ENCODE measurements at places on chromosomes 16 and 17. TPM values are rescaled to one million over a fixed set of nuclear protein-coding genes. Genes with fewer than 3 reads are reported as not detected.
A peak's percentile ranks its signal among the peaks of the same experiment; 100 is the strongest.

The CA5A gene
- total RNA-seq = not detected

- peaks cover 22% of the 10 kb centered on the region for H3K4me1 ChIP-seq
- no peak for DNase-seq
- H3K27ac ChIP-seq = no peak overlapping the region
- H3K27me3 ChIP-seq = no peaks in the 10 kb centered on the region
Measured at GRCh38 chr17:32143527-32143870, 1.2 kb downstream of the RHOT1 start.

The NOMO2 gene
- 57.0 TPM for total RNA-seq

- DNase-seq = no peak
- no peaks in the 10 kb centered on the region for H3K36me3 ChIP-seq
- H3K27me3 ChIP-seq = no peaks in the 10 kb centered on the region
- H3K4me1 ChIP-seq = no peaks in the 10 kb centered on the region
Measured at GRCh38 chr17:82812058-82812457, 27.8 kb downstream of the ZNF750 start.

DNA sequence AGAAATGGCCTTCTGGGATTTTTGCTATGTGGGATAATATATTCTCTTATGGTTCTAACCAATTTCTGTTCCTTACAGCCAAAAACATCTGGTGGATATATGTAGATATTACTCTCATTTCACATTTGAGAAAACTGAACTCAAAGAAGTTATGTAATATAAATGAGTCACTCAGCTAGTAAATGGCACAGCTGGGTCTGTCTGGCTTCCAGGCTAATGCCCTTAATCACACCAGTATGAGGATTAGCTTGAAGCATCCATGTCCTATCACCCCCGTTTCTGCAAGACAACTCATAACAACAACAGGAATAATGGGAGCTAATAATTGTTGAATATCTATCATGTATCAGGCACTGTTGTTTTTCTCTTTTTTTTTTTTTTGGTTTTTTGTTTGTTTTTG lies 34.4 kb upstream of the USP7 start:
- H3K4me3 ChIP-seq = no peak overlapping the region
- H3K27me3 ChIP-seq = no peaks in the 10 kb centered on the region
- H3K27ac ChIP-seq = no peak overlapping the region
- peaks cover 4% of the 10 kb centered on the region for H3K4me1 ChIP-seq

GRCh38 chr17:51000835-51001638 lies 119.6 kb downstream of the SPAG9 start:
- no peaks in the 10 kb centered on the region for H3K27me3 ChIP-seq
- H3K4me1 ChIP-seq = no peaks in the 10 kb centered on the region
- no peak overlapping the region for H3K27ac ChIP-seq
- no peak for DNase-seq
- no peak overlapping the region for H3K4me3 ChIP-seq

DNA sequence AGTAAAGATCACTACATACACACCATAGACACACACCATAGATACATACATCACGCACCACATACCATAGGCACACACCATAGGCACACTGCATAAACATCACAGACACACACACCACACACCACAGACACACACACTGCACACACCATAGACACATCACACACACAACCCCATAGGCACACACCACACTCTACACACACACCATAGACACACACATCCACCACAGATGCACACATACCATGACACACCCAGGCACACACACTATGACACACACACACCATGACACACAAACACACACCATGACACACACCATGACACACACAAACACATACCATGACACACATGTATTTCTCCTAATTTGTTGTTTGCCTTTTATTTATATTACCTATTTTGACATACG lies 14.1 kb downstream of the TBC1D16 start:
- peaks cover 3% of the 10 kb centered on the region for H3K4me1 ChIP-seq
- no peaks in the 10 kb centered on the region for H3K27me3 ChIP-seq
- no peaks in the 10 kb centered on the region for H3K36me3 ChIP-seq
- H3K4me3 ChIP-seq = no peak overlapping the region
- no peak overlapping the region for H3K27ac ChIP-seq
- DNase-seq = no peak

- H3K4me1 ChIP-seq = no peaks in the 10 kb centered on the region
- H3K27ac ChIP-seq = no peak overlapping the region
- no peaks in the 10 kb centered on the region for H3K27me3 ChIP-seq
- no peak for DNase-seq
Measured at GRCh38 chr17:77999413-78000173, 41.1 kb downstream of the TNRC6C start.

- no peak for DNase-seq
- H3K4me1 ChIP-seq = no peaks in the 10 kb centered on the region
- no peaks in the 10 kb centered on the region for H3K36me3 ChIP-seq
- H3K27ac ChIP-seq = no peak overlapping the region
- H3K27me3 ChIP-seq = no peaks in the 10 kb centered on the region
- H3K4me3 ChIP-seq = no peak overlapping the region
Measured at GRCh38 chr16:10852286-10852685, 24.7 kb upstream of the CIITA start.

- DNase-seq = no peak
- H3K27ac ChIP-seq = no peak overlapping the region
- H3K4me3 ChIP-seq = no peak overlapping the region
- no peaks in the 10 kb centered on the region for H3K27me3 ChIP-seq
- no peaks in the 10 kb centered on the region for H3K36me3 ChIP-seq
Measured at GRCh38 chr17:59550703-59551102, 14.7 kb upstream of the DHX40 start.

The CA4 gene
- 2.5 TPM for total RNA-seq

DNA sequence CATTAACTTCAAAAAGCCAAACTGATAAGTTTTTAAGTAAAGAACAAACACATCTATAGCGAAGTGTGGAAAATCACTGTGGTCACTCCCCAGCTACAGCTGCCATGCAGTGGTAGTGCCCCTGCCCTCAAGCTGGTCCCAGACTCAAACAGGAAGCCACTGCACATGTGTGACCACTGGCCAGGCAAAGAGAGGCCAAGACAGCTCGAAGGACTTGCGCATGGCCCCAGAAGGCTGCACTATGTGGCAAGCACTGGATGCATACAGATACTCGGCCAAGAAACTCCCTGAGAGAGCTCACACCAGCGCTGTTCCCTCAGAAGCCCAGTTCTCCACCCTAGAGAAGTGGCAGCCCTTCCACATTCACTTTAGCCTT lies 82.4 kb downstream of the ANKRD11 start:
- no peak overlapping the region for H3K4me3 ChIP-seq
- no peaks in the 10 kb centered on the region for H3K27me3 ChIP-seq
- H3K4me1 ChIP-seq = peaks cover 40% of the 10 kb centered on the region
- H3K27ac ChIP-seq = no peak overlapping the region
- peak; percentile 50 for DNase-seq

The WDR90 gene
- total RNA-seq = 155 TPM

The CHRNE gene
- 2.6 TPM for total RNA-seq

- H3K4me1 ChIP-seq = no peaks in the 10 kb centered on the region
- H3K36me3 ChIP-seq = no peaks in the 10 kb centered on the region
- H3K27ac ChIP-seq = no peak overlapping the region
- no peaks in the 10 kb centered on the region for H3K27me3 ChIP-seq
Measured at GRCh38 chr16:77406680-77407079, 28.2 kb downstream of the ADAMTS18 start.

The SYNGR3 gene
- total RNA-seq = 20.9 TPM

The TEKT1 gene
- total RNA-seq = 7.0 TPM

The PIRT gene
- 0.08 TPM for total RNA-seq

DNA sequence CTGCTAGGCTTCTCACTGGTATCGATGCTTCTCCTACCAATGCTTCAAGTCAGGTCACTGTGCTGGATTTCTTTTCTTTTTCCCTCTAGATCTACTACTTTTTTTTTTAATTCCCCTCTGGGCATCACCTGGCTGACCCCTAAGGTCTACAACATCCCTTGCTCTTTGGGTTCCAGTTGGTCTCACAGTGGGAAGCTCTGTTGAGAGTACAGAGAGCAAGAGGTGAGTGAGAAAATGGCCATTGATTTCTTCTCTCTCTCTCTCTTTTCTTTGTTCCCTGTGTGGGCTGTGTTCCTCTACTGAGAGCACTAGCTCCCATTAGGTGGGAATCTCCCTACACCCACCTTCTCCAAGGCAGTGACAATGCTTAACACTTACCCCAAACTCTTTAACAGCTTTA lies 413.4 kb downstream of the KCNJ2 start:
- H3K36me3 ChIP-seq = no peaks in the 10 kb centered on the region
- no peak overlapping the region for H3K4me3 ChIP-seq
- H3K27ac ChIP-seq = no peak overlapping the region
- no peaks in the 10 kb centered on the region for H3K4me1 ChIP-seq
- H3K27me3 ChIP-seq = no peaks in the 10 kb centered on the region
- no peak for DNase-seq

The PMM2 gene
- 25.8 TPM for total RNA-seq

The CRHR1 gene
- total RNA-seq = 1.9 TPM

DNA sequence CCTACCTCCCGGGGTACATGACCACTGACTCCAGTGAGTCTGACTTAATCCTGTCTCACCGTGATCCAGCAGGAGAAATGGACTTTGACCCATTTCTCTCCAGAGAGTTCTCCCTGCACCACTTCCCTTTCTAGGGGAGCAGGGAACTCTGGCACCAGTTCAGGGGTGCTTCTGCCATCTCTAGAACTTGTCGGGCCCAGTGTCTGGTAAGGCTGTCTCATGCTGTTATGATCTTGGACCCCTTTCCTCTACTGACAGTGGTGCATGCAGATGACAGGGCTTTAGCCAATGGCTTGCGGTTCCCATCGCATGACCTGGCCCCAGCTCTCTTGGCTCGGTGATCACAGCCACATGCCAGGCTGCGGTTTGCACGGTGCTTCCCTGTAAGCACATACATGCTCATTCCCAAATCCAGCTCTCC lies 62.0 kb downstream of the SLC39A11 start:
- H3K4me3 ChIP-seq = no peak overlapping the region
- no peaks in the 10 kb centered on the region for H3K36me3 ChIP-seq
- H3K27me3 ChIP-seq = no peaks in the 10 kb centered on the region
- DNase-seq = no peak

DNA sequence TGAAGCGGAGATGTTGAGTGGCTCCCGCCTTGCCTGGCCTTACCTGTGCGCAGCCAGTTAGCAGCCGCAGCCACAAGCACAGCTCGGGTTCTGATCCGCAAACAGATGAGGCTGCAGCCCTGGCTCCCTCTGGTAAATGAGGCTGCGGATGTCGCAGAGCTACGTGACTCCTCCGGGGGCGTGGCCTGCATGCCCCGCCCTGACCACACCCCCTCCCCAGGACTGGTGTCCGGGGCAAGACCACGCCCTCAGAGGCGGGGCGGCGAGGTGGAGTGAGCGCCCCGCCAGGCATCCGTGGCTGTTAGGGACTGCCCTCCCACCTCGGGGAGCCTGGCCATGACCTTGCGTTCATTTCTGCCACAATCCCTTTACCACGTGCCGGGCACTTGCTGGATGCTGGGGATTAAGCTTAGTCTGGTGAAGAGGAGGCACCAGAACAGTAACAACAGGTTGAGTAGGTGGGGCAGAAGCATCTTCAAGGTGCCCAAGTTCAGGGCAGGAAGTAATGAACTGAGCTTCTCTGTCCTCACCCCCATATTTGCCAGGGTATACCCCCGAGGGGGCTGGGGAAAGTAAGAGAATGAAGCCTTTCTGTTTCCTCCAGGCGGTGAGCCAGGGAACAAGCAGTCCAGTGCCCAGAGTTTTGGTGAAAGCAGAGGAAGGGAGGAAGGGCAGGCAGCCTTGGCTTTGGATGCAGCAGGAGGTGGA lies at the start of gene ALDOC:
ALDOC (minus strand) TSS at position 138 of the 708 bp plus-strand sequence. CDS start 1,363 bp downstream, outside the sequence.
- H3K27ac ChIP-seq = no peak within 1 kb of the TSS
- H3K4me3 ChIP-seq = peak within 1 kb of the TSS; percentile 36
- peak; percentile 98 for DNase-seq
- no peaks in the 10 kb centered on the region for H3K27me3 ChIP-seq
- H3K4me1 ChIP-seq = peaks cover 15% of the 10 kb centered on the region

- H3K4me3 ChIP-seq = no peak overlapping the region
- no peak overlapping the region for H3K27ac ChIP-seq
- no peak for DNase-seq
- H3K36me3 ChIP-seq = no peaks in the 10 kb centered on the region
- H3K27me3 ChIP-seq = no peaks in the 10 kb centered on the region
Measured at GRCh38 chr16:751152-752006, 9.2 kb upstream of the MSLN start.

GRCh38 chr16:67931712-67932461 lies at the start of gene CTRL:
CTRL (minus strand) TSS chr16:67931862; CDS start chr16:67931852, 10 bp downstream.
- no peaks in the 10 kb centered on the region for H3K36me3 ChIP-seq
- H3K27me3 ChIP-seq = no peaks in the 10 kb centered on the region
- no peak for DNase-seq
- no peak within 1 kb of the TSS for H3K4me3 ChIP-seq
- H3K4me1 ChIP-seq = peaks cover 21% of the 10 kb centered on the region

- no peaks in the 10 kb centered on the region for H3K36me3 ChIP-seq
- H3K4me1 ChIP-seq = no peaks in the 10 kb centered on the region
- no peak overlapping the region for H3K4me3 ChIP-seq
- H3K27ac ChIP-seq = no peak overlapping the region
- no peak for DNase-seq
Measured at GRCh38 chr16:76956841-76957240, 234.1 kb upstream of the MON1B start.

- H3K36me3 ChIP-seq = no peaks in the 10 kb centered on the region
- no peaks in the 10 kb centered on the region for H3K27me3 ChIP-seq
- no peaks in the 10 kb centered on the region for H3K4me1 ChIP-seq
- DNase-seq = no peak
- no peak overlapping the region for H3K4me3 ChIP-seq
Measured at GRCh38 chr16:62610291-62610690, 574.1 kb upstream of the CDH8 start.

The CTRB2 gene
- 1.1 TPM for total RNA-seq

GRCh38 chr16:76970087-76970744 lies 220.8 kb upstream of the MON1B start:
- no peaks in the 10 kb centered on the region for H3K36me3 ChIP-seq
- no peak overlapping the region for H3K4me3 ChIP-seq
- H3K27me3 ChIP-seq = no peaks in the 10 kb centered on the region
- no peak overlapping the region for H3K27ac ChIP-seq

DNA sequence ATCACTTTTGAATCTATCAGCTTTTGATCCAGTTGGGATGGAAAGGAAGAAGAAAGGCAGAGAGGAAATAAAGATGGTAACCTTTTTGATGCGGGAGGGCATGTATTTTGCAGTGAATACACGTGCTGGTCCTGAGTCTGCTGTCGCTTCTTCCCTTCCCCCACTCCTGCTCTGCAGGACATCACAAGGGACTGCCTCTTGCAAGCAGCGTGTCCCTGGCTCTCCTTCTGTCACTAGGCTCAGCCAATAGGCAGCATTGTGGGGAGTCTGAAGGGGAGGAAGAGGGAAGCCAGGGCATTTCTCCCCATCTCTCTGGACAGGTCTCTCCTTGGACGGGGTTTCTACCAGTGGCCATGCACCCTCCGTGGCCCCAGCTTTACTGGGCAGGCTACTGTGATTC lies 15.7 kb upstream of the WFDC1 start:
- no peaks in the 10 kb centered on the region for H3K36me3 ChIP-seq
- H3K4me1 ChIP-seq = peaks cover 6% of the 10 kb centered on the region
- DNase-seq = no peak
- no peaks in the 10 kb centered on the region for H3K27me3 ChIP-seq
- H3K27ac ChIP-seq = no peak overlapping the region
- no peak overlapping the region for H3K4me3 ChIP-seq
